Hematopoietic multipotent progenitor cell treated with erythropoietin and hydrocortisone succinate and interleukin-3 and kit ligand, for 8 days (in vitro differentiated cells): ENCODE measurements at places on chromosomes 3 and 15.
A peak's percentile ranks its signal among the peaks of the same experiment; 100 is the strongest.

GRCh38 chr3:180180795-180181194, 144.1 kb upstream of the PEX5L start:
- DNase-seq, result no peak

GRCh38 chr15:48987142-48987541, 23.4 kb upstream of the SHC4 start:
- DNase-seq, result no peak

DNA sequence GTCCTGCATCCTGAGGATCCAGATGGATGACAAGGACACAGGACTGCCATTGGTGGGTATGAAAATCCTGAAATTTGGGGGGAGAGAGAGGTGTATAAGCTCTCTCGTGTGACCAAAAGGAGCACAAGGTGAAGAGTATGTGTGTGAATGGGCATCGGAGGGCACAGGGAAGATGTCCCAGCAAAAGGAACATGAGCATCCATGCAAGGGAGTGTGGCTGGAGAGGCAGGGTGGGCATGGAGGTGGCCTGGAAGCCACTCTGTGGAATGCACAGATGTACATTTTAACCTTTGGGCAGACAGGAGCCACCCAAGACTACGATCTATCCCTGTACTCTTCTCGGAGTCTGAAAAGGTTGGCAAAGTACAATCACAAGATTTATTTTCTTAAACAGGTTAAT, 54.5 kb downstream of the CAPN7 start:
- DNase-seq, result no peak

GRCh38 chr3:14788644-14789043, 30.1 kb upstream of the FGD5 start:
- no peak for DNase-seq

DNA sequence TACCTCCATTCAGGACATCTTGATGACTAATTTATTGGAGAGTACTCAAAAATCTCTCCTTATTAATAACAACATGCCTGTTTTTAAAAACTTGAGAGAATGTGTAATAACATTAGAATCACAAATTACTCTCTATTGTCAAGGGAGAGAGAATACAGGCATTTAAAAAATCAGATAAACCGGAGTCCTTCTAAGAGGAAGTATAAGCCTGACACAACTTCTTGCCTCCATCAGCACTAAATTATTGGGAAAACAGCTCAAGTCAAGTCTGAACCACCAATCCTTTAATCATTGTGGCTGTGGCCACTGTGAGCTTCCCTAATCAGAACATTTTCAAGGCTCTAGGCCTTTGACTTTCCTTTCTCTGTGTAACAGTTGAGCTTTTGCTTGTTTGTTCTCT, 38.0 kb downstream of the SSR3 start:
- no peak for DNase-seq

DNA sequence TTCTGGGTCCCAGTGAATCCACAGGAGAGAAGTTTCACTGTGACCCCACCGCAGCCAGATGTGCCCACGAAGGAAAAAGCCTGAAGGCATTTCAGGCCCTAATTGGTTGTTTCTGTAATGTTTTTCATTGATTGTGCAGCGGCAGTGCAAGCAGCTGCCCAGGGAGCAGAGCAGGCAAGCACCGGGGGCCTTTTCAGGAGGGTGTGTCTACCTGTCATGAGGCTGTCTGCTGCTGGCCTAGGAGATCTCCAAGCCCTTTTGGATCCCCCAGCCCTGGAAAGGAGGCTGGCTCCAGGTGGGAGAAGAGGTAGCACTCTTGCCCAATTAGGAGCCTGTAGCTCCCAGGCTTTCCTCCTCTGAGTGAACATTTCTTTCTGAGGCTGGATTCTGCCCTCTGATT, 108.8 kb downstream of the EPHB1 start:
- DNase-seq, result no peak

DNA sequence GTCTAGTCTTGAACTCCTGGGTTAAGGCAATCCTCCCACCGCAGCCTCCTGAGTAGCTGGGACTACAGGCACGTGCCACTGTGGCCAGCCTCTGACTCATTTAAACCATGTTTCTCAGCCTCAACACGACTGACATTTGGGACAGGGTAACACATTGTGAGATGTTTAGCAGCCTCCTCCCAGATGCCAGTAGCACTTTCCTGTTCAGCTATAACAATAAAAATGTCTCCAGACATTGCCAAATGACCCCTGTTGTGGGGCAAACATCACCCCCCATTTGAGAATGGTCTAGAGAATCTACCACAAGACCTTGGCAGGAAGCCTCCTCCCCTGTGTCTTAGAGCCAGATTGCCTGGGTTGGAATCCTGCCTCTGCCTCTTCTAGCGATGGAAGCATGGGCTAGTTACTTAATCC, 8.4 kb downstream of the TMEM40 start:
- DNase-seq, result no peak

DNA sequence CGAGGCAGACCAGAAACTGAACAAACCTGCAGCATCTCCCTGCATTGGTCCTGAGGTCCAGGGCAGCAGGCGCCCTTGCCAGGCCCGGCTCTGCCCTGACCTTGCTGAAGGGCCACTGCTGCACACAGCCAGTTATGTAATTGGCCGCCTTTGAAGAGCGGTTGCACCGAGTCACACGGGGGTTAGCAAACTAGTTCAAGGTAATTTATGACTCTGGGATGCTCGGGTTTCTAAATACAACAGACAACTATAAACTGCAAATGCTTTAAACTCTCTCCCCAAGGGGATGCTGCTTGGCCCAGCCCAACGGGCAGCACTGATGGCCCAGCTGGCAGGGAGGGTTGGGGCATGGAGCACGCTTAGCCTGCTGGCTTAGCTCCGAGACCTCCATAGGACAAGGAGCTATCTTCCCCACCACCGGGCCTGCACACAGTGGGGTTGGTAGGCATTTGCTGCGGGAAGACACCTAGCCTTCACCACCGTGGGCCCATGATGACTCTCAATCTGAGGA, 60.3 kb upstream of the IQSEC1 start:
- DNase-seq, result no peak

DNA sequence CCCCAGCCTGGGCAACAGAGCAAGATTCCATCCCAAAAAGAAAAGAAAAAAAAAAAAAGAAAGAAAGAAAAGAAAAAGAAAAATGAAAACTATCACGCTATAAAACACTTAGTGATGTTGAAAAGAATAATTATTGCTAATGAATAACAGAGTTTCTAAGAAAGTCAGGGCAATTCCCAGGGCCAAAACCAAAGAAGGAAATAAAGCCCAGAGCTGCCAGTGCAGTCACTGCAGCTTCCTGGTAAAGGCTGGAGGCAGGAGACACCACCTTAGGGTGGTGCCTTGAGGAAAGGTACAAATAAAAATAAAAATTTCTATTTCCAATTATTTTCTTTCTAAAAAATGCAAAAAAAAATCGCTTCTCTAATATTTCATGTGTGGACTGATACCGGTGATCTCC, 19.7 kb upstream of the UACA start:
- no peak for DNase-seq

DNA sequence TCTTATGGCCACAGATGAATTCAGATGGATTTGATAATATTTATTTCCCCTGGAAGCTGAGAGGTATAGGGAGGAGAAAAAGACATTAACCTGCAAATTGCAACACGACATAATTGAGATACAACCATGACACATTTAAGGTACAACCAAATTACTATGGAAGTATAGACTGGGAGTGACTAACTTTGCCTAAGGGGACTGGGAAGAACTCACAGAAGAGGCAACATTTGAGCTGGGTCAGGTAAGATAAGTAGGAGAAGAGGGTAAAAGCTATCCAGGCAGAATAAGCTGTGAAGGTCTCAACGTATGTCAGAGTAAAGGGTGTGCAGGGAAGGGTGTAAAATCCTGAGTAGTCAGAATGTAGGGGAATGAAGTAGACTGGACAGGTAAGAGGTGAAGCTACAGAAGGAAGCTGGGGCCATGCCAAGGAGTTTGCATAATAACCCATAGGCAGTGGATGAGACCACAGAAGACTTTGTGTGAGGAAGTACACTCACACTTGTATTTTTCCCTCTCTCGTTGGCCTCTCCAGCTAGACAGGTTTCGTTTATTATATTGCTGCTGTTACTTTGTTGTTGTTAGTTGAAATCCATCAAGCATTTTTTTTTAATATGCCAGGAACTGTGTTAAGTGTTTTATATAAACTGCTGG, 28.0 kb upstream of the PTX3 start:
- no peak for DNase-seq

DNA sequence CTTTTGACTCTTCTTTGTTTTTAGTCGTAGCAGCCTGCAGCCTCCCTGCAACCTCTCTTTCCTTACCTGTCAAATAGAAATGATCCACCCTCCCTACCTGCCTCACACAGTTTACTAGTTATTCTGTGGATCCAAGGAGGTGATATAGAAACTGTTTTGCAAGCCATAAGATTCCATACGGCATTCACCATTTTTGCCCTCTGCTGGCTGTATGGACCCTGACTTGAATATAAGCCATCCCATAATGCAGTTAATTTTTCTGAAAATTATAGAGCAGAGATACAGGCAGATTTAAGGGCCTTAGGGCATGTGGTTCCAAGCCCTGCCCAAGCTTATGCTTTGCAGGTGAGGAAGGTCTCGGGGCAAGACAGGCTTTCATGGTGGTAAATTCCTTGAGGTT, 63.8 kb downstream of the CPN2 start:
- DNase-seq, result peak; percentile 22

DNA sequence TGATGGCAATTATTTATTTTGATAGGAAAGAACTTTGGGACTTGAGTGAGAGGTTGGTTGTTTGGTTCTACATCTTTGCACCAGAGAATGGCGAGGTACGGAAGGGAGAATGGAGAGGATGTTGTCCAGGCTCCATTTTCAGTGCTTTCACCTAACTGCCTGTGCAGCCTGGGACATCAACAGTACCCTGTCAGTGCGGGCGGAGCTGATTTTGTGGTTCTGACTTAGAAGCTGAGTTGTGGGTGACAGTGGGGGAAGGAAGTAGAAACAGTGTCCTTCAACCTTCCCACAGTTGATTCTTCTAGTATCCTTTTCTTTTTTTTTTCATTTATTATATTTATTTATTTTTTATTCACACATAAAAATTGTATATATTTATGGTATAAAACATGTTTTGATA, 95.3 kb downstream of the TIGIT start:
- peak; percentile 27 for DNase-seq

GRCh38 chr15:69578787-69579583, 126.4 kb downstream of the RPLP1 start:
- no peak for DNase-seq

DNA sequence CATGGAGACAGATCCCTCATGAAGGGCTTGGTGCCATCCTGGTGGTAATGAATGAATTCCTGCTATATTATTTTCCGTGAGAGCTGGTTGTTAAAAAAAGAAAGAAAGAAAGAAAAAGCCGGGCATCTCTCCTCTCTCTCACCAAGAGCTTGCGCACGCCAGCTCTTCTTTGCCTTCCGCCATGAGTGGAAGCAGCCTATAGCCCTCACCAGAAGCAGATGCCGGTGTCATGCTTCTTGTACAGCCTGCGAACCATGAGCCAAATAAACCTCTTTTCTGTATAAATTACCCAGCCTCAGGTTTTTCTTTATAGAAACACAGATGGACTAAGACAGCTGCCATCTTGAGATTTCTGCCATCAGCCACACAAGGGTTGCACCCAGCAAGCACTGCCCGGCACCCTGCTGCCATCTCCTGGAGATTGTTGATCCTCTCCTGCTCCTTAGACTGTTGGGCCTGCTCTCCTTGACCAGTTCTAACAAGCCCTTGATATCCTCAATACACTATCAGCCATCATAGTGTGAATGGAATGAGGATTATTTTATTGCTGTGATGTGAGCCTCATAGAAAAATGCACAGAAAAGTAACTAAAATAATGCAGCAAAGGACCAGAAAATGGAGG, 3.5 kb upstream of the AHSG start:
- DNase-seq, result peak; percentile 40

GRCh38 chr3:18070231-18070630, 327.8 kb upstream of the TBC1D5 start:
- DNase-seq, result no peak

- no peak for DNase-seq
These were observed 9.9 kb upstream of the IGSF11 start for GRCh38 chr3:119044593-119044992.
